ENCODE measurements at places on chromosomes 1 and 21.

DNA sequence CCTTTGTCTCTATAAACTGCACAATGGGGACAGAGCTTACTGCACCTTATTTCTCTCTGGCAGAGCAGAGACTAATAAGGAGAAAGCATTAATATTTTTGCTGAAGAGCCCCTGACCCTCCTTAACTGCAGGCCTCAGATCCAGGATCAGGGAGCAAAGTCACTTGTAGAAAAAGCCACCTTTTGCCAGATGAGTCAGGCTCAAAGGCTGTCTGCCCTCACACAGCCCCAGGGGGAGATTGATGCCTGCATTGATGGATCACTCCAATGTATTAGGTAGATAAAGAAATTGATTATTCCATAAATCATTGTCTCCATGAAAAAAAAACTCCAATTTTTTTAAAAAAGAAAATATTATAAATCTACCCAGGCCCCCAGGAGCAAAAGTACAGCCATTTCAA is 15.8 kb downstream of the GRIK3 start:
- DNase-seq, result no peak

DNA sequence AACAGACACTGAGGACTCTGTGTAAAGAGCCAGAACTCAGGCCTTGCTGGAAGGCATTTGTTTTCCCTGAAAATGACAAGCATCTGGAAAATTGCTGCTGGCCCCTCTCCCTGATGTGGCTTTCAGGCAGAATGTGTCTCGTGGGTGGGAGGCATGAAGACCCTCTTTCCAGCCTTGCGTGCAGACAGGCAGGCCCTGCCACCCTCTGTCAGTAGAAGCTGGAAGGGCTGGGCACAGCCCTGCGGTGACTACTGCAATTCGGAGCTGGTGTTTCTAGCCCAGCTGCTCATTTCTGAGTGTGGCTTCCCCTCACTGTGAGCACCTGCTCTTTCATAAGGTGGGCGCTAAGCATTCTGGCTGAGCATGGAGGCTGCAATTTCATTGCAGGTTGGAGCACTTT is 349.9 kb downstream of the PTPRU start:
- no peak for DNase-seq

- no peak for DNase-seq
Observed at GRCh38 chr1:160548183-160548582, 25.1 kb upstream of the SLAMF6 start.

DNA sequence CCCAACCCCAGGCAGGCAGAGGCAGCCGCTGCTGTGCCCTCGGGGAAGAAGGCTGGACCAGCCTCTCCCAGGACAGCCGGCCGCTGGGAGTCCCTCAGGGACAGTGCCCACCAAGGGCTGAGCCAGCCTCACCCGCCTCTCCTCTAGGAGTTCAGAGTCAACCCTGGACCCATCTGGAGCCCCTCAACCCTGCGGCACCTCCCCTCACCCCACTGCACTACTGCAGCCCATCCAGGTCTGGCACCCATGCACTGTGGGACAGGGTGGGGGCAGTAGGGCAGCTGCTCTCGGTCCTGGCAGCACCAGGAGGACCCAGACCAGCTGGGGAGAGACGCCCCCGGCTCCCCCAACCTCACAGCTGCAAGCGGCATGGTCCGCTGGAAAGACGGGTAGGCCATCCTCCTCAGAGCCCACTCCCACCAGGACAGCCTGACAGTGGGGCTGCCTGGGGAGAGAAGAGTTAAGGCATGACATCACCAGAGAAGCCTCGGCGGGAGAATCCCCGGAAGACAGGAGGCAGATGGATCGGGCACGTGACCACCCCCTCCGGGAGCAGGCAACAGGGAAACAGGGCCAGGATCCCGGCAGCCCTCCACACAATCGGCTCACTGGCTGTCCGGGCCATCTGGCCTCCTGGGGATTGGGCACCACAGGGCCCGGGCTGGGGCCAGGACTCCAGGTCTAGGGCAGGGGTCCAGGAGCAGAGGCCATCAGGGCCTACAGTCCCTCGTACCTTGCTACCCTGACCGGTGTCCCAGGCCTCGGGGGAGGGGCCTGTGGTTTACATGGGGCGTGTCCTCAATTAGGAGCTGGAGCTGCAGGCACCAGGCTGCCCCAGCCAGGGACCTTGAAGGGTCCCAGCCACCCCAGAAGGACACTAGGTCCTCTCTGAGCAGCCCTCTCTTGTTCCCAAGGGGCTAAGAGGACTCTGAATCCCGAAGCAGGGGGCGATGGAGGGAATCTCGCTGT is 3.1 kb downstream of the ACAP3 start:
- DNase-seq, result peak; percentile 79

GRCh38 chr1:119712342-119713038 is 756 bp downstream of the PHGDH start:
- peak; percentile 81 for DNase-seq

GRCh38 chr1:11925938-11926292 is 312 bp downstream of the KIAA2013 start:
- DNase-seq, result no peak

DNA sequence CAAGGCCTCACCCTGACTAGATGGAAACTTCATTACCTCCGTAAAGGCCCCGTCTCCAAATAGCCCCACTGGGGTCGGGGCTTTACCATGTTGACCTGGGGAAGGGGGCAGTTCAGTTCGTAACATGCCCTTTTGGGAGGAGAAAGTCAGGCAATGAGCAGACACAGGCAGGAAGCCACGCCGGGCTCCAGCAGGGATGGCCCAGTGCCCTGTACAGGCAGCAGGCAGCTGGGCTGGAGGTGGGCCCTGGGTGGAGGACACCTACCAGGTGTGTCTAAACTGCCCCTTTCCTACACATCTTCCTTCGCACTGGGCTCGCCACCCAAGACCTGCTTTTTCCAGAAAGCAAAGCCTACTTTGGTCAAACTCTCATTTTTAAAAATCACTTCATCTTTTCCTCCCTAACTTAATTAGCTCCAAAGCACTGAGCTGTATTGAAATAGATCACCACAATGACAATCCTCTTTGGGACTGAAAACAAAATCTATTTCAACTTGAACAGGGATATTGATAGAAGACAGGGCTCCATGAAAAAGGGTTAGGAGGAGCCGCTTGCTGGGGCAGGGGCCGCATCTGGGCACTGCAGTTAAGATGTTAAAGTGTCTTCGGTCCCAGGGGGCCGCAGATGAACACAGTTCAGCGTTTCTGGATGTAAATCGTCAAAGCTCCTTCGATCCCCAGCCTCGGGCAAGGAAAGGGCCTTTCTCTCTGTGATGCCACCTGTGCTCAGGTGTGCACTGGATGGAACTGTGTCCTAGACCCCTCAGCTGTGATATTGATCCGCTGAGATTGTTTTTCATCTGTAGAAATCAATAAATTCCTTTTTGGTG is 104.6 kb downstream of the PDE9A start:
- DNase-seq, result no peak

DNA sequence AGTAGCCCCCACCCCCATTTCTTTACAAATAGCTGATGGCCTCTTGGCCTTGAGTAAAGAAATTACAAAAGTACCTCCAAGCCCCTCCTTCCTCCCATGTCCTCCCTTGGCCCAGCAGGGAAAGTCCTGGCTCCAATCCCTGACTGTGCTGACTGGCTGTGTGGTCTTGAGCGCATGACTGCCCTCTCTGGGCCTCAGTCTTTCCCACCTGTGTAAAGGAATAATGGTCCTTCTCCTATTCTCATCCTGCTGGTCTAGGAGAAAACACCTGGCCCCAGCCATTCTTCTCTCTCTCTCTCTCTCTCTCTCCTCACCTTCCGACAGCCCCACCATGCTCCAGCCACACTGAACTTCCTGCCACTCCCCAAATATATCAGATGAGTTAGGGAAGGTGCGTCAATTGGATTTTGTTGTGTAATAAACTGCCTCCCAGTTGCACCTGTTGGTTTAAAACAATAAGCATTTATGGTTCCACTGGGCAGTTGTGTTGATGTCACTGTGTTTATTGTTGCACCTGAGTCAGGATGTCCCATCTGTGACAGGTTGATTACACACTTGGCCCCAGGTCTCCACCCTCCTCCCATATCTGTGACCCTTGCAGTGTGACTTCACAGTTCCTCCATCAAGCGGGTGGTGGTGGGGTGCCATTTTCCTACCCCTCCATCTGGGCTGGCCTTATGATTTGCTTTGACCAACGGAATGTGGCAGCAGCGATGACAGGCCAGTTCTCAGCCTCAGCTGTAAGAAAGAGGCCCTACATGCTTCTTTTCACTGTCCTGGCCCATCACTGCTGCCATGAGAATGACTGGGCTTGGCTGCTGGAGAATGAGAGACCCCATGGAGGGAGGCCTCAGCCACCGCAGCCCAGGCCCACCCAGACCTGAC is 22.3 kb upstream of the LRP8 start:
- no peak for DNase-seq

- no peak for DNase-seq
Observed at GRCh38 chr1:164702216-164702615, 143.2 kb downstream of the PBX1 start.

GRCh38 chr21:42250422-42251403 is 31.8 kb downstream of the ABCG1 start:
- DNase-seq, result no peak

- DNase-seq, result no peak
Observed at GRCh38 chr1:212561501-212561931, 47.0 kb upstream of the ATF3 start.

DNA sequence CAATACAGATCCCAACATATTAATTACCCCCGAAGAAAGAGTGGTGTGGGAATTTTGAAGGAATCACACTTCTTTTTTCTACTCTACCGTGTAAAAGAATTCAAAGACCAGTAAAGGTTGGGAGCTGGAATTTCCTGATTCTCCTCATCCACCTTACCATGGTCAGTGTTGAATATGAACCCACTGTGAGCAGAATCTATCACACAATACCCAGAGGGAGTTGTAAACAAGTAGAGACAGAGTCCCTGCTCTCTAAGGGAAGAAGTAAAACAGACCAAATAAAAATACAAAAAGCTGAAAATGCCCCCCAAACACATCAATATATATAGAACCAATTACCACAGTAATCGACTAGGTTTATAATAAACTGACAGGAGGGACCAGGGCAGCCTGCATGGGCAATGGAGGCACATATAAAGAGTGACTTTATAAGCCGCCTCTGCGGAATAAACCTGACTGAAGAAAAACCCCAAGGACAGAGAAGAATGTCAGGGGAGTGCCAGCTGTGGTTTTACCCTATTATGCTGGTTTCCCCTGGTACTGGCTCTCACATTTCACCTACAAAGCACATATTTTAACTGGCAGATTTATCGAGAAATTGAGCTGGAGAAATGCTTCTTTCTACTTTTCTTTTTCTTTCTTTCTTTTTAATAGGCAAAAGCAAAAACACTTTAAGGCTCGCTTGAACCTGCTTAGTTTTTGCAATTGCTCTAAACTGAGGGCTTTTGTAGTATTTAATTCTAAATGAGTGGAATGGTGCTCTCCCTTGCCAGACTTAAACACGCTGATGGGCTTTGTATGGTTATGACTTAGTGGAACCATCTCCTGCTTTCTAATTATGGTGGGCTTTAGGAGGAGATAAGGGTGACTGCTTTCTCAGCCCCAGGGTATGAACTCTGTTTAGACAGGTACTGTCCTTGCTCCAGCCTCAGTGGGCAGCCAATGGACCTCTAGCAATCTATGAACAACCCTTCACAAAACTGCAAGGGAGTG is 244.8 kb downstream of the ASTN1 start:
- DNase-seq, result no peak

DNA sequence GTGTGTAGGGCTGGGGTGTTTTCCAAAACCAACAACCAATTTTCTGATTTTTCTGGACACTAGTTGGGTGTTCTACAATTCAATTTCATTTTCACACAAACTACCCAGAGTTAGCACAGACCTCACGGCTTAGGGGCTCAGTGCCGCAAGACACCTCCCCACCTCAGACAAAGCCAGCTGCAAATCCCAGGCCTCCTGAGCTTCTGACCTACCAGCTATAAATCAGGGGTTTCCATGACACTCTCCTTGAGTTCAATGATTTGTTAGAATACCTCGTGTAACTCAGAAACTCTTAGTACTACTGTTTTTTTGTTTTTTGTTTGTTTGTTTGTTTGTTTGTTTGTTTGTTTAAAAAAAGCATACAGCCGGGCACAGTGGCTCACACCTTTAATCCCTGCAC is 28.7 kb upstream of the FAM89A start:
- no peak for DNase-seq

- no peak for DNase-seq
Observed at GRCh38 chr1:80892539-80892938, 908.2 kb upstream of the ADGRL2 start.

- no peak for DNase-seq
Observed at GRCh38 chr1:39105061-39105840, 79.1 kb downstream of the NDUFS5 start.

- no peak for DNase-seq
Observed at GRCh38 chr21:37762606-37763005, 153.7 kb downstream of the KCNJ6 start.

- DNase-seq, result no peak
Observed at GRCh38 chr1:7398982-7399381, 372.1 kb upstream of the VAMP3 start.

DNA sequence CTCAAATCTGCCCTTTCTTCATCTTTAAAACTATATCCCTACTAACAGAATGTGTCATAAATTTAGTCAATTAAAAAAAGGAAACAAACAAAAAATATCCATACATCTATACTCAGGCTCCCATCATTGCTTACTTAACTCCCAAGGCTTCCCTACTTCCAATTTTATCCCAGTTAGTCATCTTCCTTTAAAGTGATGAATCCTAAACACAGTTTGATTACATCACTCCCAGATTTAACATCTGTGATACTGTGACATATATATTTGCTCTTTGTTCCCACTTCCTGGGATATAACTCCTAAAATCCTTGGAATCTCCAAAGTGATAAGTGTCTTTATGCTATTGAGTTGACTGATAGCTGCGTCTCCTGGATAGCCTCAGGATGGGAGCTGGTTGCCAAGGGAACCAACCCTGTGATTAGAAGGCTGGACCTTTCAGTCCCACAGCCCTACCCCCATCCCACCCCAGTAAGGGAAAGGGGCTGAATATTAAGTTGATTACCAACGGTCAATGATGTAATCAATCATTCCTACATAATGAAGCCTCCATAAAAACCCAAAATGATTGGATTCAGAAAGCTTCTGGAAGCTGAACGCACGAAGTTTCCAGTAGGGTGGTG is 21.6 kb downstream of the GLMN start:
- DNase-seq, result no peak

- no peak for DNase-seq
Observed at GRCh38 chr1:100629391-100629790, 90.2 kb upstream of the VCAM1 start.

DNA sequence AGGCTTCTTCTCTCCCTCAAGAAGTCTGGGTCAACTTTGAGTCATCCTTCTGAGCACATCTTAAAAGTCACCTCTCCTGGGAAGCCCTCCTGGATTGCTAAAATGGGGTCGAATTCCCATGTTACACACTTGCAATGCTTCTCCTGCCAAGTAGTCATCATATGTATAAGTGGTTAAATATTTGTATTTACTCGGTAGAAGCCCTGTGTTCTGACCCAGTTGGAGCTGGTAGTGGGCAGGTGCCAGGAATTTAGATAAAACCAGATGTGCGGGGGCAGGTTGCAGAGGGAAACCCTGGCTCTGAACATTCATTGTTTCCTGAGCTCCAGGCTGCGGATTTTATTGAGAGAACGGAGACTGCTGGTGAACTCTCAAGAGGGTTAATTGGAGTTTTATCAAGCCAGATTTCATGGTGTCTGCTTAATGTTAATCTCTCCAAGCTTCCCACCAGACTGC is 52.8 kb upstream of the RPL11 start:
- DNase-seq, result no peak

- no peak for DNase-seq
Observed at GRCh38 chr1:84264961-84265360, 36.5 kb upstream of the SAMD13 start.

All from right lung (tissue), 10 donors.